Activated CD4-positive, CD25-positive, alpha-beta regulatory T cell (primary cell): ENCODE measurements at places on chromosomes 1 and 21.

DNA sequence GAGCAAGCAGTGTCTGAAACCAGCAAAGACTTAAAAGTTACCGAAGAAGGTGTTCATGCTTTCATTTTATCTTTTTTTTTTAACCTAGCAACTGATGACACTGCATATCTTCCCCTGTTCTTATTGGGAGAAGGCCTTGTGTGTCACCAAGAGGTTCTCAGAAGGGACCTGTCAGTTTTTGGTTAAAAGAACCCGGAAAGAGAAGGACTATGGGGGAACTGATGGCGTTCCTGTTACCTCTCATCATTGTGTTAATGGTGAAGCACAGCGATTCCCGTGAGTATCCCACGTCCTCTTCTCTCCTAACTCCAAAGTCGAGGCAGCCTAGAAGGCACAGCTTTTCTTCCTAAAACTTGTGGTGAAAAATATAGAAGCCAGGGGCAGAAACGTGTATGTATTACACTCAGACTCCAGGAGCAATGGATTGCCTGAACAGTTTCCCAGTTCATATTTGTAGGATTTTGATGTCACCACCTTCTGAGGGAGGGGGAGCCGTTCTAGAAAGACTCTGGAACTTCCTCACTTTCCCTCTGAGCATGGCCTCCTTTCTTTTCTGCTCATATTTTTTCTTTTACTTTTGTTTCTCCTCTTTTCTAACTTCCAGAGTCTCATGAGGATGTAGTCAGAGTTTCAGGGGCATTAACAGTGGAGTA is at the start of gene MR1:
Gene MR1 (plus strand): TSS at position 185 of the 653 bp plus-strand sequence. CDS start 25 bp downstream, at position 210.
- peak; percentile 4 for DNase-seq

DNA sequence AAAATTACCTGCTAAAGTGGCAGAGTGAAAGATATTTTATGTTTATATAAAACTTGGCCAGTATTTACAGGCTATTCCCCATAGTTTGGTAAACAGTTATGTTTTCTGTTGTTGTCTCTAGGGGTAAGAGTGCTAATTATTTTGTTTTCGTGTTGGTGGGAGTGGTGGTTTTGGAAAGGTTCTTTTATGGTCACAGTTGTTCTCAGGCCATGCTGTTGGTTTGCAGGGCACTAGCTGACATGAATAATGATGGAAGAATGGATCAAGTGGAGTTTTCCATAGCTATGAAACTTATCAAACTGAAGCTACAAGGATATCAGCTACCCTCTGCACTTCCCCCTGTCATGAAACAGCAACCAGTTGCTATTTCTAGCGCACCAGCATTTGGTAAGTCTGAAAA is 92.5 kb downstream of the ITSN1 start:
- no peak for DNase-seq

DNA sequence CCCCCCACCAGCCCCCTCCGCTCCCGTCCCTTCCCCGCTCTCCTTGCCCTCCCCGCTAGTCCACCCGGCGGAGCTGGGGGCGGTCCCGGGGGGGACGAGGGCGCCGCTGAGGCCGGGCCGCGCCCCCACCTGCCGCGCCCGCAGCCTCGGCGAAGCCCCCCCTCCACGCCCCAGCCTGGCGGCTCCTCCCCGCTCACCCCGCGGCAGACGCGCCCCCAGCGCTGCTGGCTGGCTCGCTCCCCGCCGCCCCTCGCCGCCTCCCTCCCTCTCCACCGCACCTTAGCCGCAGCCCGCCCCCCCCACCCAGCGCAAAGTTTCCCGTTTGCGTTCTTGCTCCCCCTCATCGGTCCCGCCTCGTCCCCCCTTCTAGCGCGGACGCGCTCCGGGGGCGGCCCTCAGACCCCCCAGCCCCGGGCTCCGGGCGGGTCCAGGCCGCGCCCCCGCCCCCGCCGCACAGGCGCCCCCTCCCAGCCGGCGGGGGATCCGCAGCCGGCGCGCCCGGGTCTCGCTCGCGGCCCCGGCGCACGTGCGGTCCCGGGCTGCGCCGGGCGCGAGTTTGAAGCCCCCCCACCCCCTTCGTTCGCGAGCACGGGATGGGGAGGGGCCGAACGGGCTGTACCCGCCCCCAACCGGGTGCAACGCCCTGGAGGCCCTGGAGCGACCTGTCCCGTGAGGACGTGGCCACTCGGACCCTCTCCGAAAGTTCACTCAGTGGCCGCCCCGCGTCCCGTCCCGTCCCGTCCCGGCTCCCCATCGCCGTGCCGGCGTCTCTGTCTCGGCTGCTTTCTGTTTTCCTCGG is 623 bp downstream of the PTPRF start:
- no peak for DNase-seq

GRCh38 chr1:176826265-176826664 is 338.2 kb downstream of the ASTN1 start:
- DNase-seq = no peak

DNA sequence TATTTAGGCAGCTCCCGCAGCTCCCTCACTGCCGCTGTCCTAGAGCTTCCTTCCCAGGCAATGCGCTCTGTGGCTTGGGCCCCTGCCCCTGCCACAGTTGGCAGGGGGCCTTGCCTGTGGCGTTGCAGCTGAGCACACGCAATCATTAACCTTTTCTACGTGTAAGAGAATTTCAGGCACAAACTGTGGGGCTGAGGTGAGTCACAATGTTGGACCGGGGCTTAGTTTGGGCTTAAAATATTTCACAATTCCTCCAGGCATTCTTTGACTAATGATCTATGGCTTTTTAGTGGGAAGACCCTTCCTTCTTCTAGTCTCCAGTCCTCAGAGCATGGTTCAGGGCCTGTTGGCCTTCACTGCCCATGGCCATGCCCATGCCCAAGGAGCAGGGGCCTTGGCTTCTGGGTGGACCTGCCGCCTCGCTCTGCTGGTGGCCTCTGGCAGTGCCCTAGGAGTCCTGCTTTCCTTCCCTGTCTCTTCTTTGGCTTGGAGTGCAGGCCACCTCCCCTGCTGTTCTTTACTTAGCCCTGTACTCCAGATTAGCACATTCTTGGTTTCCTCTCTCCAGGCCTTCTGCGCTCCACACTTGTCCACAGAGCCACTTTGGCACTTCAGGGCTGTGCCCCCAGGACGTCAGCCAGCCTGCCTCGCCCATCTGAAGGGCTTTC is 39.2 kb downstream of the MAPKAPK2 start:
- DNase-seq = no peak

GRCh38 chr1:227728059-227728891 is 6.8 kb downstream of the JMJD4 start:
- DNase-seq = peak; percentile 48

- no peak for DNase-seq
These were observed 142.5 kb downstream of the DHRS3 start for GRCh38 chr1:12475530-12475934.

DNA sequence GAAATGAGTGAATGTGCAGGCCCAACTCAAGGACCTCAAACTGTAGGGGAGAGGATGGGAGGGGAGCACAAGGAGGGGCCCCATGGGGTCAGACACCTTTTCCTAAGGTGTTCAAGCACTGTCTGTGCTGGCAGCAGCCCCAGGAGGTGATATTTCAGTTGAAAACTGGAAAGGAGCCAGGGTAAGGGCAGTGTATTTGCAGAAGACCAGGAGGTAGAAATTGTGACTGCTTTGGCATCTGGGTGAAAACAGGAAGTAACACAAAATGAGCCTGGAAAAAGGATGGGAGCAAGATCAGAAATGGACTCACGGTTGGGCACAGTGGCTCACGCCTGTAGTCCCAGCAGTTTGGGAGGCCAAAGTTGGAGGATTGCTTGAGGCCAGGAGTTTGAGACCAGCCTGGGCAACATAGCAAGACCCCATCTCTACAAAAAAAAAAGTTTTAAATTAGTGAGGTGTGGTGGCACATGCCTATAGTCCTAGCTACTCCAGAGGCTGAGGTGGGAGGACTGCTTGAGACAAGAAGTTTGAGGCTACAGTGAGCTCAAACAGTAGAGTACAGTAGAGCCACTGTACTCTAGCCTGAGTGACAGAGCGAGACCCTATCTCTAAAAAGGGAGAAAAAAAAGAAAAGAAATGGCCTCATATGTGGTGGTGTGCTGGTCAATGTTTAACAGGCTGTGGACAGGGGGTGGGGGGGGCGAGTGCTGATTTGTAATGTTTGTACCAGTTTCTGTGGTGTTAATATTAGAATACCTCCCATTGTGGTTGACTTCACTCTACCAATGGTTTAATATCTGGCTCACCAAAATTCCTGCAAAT is 76.2 kb upstream of the ANGPTL1 start:
- DNase-seq = no peak

GRCh38 chr1:180353945-180354344 is 123.9 kb downstream of the LHX4 start:
- no peak for DNase-seq

- DNase-seq = no peak
These were observed 2.5 kb downstream of the PRKACB start for GRCh38 chr1:84146411-84147032.

- DNase-seq = no peak
These were observed 37.2 kb upstream of the DDAH1 start for GRCh38 chr1:85502171-85502570.

GRCh38 chr1:225777583-225778336 is at the start of gene SRP9:
TSS of gene SRP9 (plus strand) at chr1:225777826. CDS start at chr1:225777941, 115 bp downstream.
- DNase-seq = peak; percentile 99

DNA sequence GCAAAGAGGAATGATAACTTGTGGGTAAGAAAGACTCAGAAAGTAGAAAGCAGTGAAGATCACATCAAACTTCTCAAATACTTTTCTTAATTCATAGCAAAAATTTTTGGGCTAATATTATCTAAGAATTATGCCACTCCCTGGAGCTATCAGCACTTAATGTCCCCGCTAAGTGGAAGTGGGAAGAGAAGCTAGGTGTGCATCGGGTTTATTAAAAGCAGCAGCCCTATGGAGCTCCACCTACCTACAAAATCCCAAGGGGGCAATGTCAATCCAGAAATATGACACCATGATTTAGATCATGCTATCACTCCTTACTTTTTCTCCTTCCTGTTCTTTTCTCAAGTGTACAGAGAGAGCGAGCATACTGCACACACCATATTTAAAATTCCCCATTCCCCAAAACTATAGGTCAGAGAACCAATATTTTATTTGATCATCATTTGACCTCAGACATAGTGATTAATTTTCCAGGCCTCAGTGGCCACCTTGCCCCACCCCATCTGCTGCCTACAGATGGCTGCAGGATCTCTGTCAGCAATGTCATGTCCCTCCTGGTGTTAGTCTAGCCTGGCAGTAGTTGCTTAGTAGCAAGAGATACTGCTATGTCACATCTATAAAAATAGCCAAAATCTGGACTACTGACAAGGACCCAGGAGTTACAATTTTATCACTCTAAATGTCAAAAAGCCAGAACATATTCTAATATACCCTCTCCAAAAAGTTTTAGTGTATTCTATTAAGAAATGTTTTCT is 66.6 kb downstream of the MAP3K21 start:
- DNase-seq = no peak

DNA sequence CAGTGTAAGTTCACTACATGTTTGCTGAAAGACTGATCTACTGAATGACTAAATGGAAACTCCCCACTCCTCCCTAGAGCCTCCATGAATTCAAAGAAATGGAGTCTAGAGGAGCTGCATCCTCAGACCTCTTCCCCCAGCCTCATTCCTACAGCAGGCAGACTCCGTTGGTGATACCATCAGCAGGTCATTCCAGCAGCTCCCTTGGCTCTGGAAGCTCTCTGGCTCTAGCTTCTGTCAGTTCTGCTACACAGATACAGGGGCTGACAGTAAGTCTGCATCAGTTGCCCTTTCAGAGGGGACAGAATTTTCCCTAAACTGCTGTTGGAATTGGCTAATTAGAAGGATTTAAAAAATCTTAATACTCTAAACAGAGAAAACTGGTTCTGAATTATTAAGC is 31.7 kb upstream of the DMRTA2 start:
- no peak for DNase-seq

GRCh38 chr1:219350172-219350931 is 176.7 kb downstream of the LYPLAL1 start:
- no peak for DNase-seq

GRCh38 chr1:235642011-235642942 is 7.3 kb downstream of the GNG4 start:
- DNase-seq = no peak

- DNase-seq = no peak
These were observed 9.7 kb downstream of the BACH1 start for GRCh38 chr21:29308456-29308783.

- no peak for DNase-seq
These were observed 83.9 kb downstream of the MAST2 start for GRCh38 chr1:45887156-45887842.

DNA sequence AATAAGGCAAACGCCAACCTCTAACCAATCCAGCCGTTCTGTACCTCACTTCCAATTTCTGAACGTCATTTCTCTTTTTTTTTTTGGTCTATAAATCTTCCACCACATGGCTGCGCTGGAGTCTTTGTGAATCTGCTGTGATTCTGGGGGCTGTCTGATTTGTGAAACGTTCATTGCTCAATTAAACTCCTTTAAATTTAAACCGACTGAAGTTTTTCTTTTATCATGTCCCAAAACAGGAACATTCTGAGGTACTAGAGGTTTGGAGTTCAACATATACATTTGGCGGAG is 65.5 kb upstream of the BACH1 start:
- no peak for DNase-seq

DNA sequence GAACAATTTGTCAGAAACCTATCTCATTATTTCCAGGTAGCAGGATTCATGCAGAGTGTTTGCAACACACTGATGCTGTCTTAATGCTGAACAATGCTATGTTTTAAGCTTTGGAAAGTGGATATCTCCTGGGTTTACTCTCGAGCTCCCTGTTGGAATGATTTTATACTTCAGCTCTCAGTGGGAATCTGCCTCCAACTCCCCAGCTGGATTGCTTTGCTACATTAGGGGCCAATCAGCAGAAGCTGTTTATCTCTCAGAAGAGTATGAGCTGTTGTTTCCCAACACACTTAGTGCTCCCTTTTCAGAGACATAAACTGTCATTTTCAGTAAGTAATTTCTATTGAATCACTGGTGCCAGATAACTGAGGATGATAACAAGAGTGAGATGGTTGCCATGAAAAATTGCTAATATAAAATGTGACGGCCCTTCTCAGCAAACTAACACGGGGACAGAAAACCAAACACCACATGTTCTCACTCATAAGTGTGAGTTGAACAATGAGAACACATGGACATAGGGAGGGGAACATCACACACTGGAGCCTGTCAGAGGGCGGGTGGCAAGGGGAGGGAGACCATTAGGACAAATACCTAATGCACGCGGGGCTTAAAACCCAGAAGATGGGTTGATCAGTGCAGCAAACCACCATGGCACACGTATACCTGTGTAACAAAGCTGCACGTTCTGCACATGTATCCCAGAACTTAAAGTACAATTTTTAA is 265.9 kb upstream of the RUNX1 start:
- DNase-seq = no peak

GRCh38 chr1:186465946-186466345 is 5.0 kb upstream of the PDC start:
- DNase-seq = no peak

DNA sequence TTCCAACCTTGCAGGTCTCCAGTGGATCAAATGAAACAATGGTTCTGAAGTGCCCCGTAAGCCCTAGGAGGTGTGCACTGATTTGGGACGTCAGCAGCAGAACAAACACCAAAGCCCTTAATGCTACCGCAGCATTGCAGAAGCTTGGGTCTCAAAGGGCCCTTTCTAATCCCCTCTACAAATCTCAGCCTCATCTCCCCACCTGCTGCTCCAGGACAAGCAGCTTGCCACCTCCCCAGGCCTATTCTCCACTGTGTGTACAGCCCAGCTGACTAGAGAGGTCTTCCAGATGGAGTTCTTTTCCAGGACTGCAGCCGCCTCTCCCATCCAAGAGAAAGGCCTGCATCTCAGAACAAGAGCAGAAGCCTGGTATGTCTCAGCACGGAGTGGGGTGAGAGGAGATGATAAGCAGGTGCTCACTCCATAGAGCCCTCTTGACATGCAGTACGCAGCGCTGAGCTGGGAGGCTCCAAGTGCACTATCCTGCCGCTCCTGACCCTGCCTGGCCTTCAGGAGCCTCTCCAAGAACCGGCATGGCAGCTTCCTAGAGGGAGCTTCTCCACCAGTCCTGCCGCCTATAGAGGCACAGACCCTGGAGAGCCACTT is 46.3 kb downstream of the MRPL37 start:
- DNase-seq = no peak
